Activated naive CD8-positive, alpha-beta T cell treated with anti-CD3 and anti-CD28 coated beads for 36 hours (primary cell): ENCODE measurements at places on chromosomes 13 and 19.

DNA sequence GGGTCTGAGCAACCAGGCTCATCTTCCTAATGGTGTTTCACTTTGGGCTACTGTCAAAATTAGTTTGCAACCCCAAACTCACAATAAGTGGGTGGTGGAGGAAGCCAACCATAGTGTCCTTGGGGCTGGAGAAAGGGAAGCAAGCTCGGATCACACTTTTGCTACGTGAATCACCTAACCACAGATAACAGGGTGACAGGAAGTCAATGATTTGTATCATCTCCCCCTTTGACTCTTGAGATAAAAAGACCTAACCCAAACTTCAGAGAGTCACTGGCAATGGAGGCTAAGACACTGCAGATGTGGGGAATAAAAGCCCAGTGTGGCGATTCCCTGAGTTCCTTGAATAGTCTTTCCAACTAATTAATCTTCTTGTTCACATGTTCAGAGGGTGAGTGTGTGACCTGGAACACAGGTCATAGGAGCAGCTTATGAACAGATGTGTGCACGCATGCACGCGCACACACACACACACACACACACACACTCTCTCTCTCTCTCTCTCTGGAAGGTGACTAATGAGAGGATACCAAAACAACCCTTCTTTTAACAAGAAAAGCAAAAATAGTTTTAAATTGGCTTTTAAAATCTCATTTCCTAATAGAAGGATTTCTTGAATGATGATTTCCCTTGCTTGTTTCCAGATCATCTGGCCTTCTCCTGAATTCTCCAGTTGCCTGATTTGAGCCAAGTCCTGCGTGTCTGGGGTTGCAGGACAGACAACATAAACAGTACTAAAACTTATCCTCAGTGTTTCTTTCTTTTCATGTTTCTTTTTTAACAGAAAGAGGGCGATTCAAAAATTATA lies 21.2 kb upstream of the DOCK9 start:
- DNase-seq: peak; percentile 38

GRCh38 chr13:95756072-95756471 lies 79.1 kb downstream of the DNAJC3 start:
- DNase-seq: no peak

GRCh38 chr19:29378126-29378525 lies 147.7 kb upstream of the VSTM2B start:
- DNase-seq: no peak

GRCh38 chr13:73261739-73262216 lies 203.0 kb downstream of the KLF5 start:
- no peak for DNase-seq

- no peak for DNase-seq
Observed at GRCh38 chr13:79727086-79727485, 246.1 kb downstream of the NDFIP2 start.

DNA sequence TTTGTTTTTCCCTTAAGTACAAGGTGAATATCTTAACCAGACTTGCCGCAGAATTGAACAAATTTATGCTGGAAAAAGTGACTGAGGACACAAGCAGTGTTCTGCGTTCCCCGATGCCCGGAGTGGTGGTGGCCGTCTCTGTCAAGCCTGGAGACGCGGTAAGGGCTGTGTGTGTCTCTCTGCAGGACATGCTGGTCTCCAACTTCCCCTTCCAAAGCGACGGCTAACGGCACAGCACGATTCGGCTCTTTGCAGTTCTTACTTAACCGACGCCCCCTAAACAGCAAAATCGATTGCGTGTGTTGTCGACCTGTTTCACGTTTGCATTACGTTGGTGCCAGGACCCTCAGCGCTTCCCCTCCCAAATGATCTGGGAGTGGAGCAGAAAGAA lies 73.2 kb downstream of the GGACT start:
- DNase-seq: no peak

GRCh38 chr13:40146611-40147117 lies 491.2 kb downstream of the COG6 start:
- peak; percentile 11 for DNase-seq
